ENCODE measurements at places on chromosomes 1 and 21.

- DNase-seq = no peak
These were observed 335.0 kb downstream of the TGFB2 start for GRCh38 chr1:218679988-218680748.

DNA sequence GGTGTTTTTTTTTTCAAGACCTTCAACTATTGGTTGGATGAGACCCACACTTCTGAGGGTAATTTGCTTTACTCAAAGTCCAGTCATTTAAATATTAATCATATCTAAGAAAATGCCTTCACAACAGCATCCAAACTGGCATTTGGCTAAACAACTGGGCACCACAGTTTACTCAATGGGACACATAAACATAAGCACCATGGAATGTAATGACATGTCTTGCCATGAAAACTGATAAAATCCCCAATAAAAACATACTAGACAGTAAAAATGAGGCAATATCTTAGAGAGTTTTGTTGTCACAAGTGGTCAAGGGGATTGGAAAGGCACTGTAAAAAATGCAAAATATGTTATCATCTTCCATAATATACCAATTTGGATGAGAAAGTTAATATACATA, 838.8 kb upstream of the ADAMTS5 start:
- DNase-seq = no peak

DNA sequence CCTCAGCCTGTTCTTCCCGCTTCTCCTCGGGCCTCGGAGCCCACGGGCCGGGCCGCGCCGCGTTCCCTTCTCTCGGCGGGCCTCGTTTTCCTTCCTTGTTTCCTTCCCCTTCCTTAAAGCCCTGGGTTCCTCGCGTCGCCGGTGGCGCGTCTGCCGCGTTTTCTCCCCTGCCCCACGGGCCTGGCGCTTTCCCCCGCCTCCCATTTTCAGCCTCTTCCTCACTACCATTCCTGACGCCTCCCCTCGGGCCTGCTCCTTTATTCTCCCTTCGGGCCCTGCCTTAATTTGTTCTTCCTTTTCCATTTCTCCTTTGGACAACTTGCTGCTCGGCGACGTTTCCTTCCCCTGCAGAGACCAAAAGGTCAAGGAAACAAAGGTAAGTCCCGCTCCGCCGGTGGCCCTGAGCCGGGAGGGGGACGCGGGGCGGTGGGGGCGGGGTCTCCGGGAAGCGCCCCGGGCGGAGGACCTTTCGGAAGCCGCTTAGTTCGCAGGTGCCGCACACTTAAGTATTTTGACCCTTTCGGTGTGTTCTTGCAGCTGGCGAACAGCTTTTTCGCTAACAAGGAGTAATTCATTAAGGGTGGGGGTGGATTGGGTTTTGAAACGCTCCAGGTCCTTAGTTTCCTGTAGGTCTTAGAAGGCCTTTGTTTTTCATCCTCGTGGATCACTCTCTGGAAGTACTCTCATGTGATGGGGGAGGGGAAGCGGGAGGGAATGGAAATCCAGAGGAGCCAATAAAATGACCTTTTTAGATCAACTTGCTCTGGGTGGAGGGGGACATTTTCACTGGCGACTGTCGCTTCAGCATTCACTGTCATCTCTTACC, 780 bp downstream of the YTHDF2 start:
- DNase-seq = no peak

DNA sequence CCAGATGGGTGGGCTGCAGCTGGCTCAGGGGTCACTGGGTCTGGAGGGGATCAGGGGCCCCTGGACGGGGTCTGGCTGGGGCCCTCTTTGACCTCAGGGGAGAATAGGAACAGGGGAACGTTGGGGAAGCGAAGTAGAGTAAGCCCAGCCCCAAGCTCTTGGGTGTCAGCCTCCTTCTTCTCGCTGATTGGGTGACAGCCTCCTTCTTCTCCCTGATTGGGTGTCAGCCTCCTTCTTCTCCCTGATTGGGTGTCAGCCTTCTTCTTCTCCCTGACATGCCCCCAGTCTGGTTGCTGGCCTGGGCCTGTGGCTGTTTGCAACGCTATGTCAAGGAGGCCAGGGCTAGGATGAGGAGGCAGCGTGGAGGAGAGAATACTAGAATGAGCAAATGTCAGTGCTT, 76.7 kb upstream of the CASZ1 start:
- no peak for DNase-seq

- no peak for DNase-seq
These were observed 670.6 kb upstream of the PKN2 start for GRCh38 chr1:88013485-88013884.

GRCh38 chr1:228875741-228876140, 140.5 kb downstream of the RHOU start:
- DNase-seq = no peak

GRCh38 chr1:189431447-189431846, 1046.2 kb downstream of the BRINP3 start:
- no peak for DNase-seq

- DNase-seq = no peak
These were observed 23.3 kb downstream of the HSPG2 start for GRCh38 chr1:21913763-21914162.

DNA sequence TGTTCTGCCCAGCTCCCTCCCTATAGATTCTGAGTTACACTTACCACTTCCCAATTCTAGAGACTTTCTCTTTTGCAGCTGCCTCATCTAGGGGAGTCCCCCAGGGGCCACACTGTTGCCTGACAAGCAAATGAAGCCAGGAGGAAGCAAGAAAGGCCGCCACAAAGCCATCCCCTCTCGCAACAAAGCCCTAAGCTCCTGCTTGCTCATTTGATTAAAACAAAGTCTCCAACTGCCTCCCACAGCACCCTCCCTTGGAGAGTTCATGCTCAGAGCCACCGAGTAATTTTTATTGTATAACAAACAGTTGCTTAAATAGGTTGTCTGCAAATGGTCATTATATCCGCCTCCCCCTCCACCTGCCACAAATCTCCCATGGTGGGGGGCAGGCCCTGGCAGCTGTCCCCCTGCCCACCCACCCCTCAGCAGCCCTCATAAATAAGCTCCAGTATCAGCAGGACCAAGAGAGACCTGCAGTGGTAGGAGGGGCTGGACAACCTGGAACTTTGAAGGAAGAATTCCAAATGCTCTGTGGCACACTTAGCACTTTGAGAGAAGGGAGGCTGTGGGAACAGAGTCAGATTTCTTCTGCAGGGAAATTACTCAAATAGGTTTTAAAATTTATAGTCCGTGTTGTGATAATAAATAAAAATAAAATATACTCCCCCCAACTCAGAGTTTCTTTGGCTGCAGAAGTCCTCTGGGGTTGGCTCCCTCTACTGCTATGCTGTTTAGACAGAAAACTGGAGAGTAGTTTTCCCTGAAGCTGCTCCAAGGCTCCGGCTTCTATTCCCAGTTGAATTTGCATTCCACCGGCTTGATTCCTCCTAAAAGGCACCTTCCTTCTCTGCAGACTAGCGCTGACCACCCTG, 237.5 kb downstream of the TTLL7 start:
- no peak for DNase-seq

All from BJ (cell line).